Colonic mucosa (tissue), 4 donors: ENCODE measurements at places on chromosomes 6 and 20. TPM values are rescaled to one million over a fixed set of nuclear protein-coding genes. Genes with fewer than 3 reads are reported as not detected.

- no peaks in the 10 kb centered on the region for H3K36me3 ChIP-seq
- H3K4me1 ChIP-seq: no peaks in the 10 kb centered on the region
- H3K27ac ChIP-seq: no peak overlapping the region
- no peak overlapping the region for H3K4me3 ChIP-seq
- no peaks in the 10 kb centered on the region for H3K27me3 ChIP-seq
These were observed 66.9 kb downstream of the GMPR start for GRCh38 chr6:16305246-16305725.

DNA sequence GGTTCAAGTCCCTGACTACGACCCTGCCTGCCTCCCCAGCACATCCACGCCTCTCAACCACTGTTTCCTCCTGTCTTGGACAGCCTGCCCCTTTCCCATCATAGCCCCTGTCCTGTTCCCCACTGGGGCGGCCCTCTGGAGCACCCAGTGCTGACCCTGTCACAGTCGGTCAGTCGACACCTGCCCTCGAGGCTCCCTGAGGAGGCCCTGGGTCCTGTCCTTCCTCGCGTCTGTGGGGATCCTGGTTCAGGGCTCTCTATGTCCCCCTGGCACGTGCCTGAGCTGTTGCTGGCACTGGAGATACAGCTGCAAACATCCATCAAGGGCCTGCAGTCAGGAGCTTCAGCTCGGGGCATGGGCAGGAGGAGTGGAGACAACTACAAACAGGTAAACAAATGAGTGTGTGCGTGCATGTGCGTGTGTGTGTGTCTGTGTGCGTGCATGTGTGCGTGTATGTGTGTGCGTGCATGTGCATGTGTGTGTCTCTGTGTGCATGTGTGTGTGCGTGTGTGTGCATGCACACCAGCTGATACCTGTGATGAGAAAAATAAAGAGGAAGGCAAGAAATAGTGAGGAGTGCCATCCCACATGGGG lies 132.8 kb downstream of the PHACTR3 start:
- H3K27me3 ChIP-seq: no peaks in the 10 kb centered on the region
- DNase-seq: no peak
- H3K27ac ChIP-seq: no peak overlapping the region
- no peaks in the 10 kb centered on the region for H3K36me3 ChIP-seq
- H3K4me3 ChIP-seq: no peak overlapping the region

DNA sequence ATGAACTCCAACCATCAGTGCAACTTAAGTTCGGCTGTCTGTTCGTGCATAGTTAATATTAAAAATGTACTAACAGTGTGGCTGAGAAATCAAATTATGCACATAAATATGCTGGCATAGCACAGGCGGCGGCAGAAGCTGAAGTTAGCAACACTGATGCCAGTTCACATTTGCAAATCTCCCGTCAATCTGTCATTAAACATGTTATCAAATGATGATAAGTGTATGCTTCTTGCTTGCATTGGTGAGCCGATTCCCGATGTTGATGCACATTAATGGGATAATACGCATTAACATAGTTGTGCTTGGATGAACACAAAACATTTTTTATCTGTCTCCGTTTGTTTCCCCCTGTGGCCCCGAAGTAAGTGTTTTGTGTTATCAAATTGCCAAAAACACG lies 309.4 kb downstream of the ZNF217 start:
- H3K36me3 ChIP-seq: no peaks in the 10 kb centered on the region
- no peak for DNase-seq
- no peak overlapping the region for H3K4me3 ChIP-seq

DNA sequence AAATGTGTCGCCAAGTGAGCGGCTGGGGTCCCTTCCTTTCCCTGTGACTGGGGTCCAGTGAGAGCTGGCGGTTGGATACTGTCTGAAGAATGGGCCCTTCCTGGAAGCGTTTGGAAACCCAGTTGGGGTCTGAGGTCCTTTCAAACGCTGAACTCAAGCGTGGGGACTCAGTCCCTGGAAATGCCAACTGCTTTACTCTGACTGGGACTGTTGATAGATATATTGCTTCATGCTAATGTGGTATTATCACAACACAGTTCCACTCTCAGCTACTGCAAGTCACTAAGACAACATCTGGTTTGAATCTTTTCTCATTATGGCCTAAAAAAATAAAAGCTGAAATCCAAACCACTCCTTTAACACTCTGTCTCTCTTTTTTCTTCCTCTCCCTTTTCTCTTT lies 23.7 kb upstream of the PSMF1 start:
- no peak overlapping the region for H3K4me3 ChIP-seq
- no peaks in the 10 kb centered on the region for H3K36me3 ChIP-seq
- H3K4me1 ChIP-seq: no peaks in the 10 kb centered on the region
- H3K27ac ChIP-seq: no peak overlapping the region

DNA sequence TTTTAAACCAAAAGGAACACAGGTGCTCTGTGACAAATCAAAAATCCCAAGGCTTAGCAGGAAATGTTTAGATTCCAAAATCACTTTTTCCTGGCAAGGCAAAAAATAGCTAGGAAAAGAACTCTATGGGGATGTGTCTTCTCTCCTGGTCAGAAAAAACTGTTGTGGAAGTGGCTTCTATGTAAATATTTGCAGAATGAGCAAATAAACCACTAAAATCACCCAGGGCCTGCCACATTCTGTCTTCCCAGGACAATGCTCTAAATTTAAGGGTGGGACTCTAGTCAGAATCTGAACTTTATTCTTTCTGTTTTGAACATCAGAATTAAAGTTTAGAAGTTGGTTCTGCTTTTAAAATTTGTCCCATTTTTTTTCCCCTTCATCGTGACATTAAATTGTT lies 29.3 kb downstream of the GCM1 start:
- H3K4me3 ChIP-seq: no peak overlapping the region
- H3K27me3 ChIP-seq: no peaks in the 10 kb centered on the region
- peak overlapping the region; percentile 46 for H3K27ac ChIP-seq
- no peak for DNase-seq

- H3K4me1 ChIP-seq: no peaks in the 10 kb centered on the region
- H3K27ac ChIP-seq: no peak overlapping the region
- H3K36me3 ChIP-seq: no peaks in the 10 kb centered on the region
- no peak overlapping the region for H3K4me3 ChIP-seq
- no peaks in the 10 kb centered on the region for H3K27me3 ChIP-seq
These were observed 10.0 kb downstream of the CITED2 start for GRCh38 chr6:139364302-139364981.

DNA sequence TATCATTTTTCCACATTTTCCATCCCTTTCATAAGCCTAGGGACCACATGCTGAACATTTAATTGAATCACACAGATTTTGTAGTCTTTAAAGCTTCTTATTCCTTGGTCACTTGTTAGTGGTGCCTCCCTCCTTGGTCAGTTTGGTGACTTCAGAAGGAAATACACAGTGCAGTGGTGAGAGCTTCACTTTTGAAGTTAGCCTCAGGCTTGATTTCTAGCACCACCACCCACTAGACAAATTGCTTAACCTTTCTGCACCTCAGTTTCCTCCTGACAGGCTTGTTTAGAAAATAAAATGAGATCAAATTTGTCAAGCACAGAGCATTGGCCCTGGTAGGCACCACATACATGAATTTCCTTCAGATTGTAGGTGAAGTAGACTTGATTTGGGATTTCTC lies 91.7 kb downstream of the FOXO3 start:
- H3K27me3 ChIP-seq: no peaks in the 10 kb centered on the region
- H3K27ac ChIP-seq: peak overlapping the region; percentile 29
- no peak overlapping the region for H3K4me3 ChIP-seq
- no peaks in the 10 kb centered on the region for H3K36me3 ChIP-seq
- DNase-seq: no peak

- H3K4me3 ChIP-seq: no peak overlapping the region
- no peaks in the 10 kb centered on the region for H3K36me3 ChIP-seq
- peaks cover 6% of the 10 kb centered on the region for H3K4me1 ChIP-seq
These were observed 154.8 kb downstream of the FOXC1 start for GRCh38 chr6:1764397-1764987.

GRCh38 chr6:2952557-2953095 lies 18.7 kb downstream of the SERPINB6 start:
- peak overlapping the region; percentile 51 for H3K27ac ChIP-seq
- no peaks in the 10 kb centered on the region for H3K36me3 ChIP-seq
- peak; percentile 89 for DNase-seq
- peaks cover 9% of the 10 kb centered on the region for H3K4me1 ChIP-seq
- H3K27me3 ChIP-seq: no peaks in the 10 kb centered on the region

The PPP1R10 gene
- total RNA-seq: 46.9 TPM

The MAK gene
- not detected for total RNA-seq

The SEMG1 gene
- total RNA-seq: 0.42 TPM

The LZTS3 gene
- 7.9 TPM for total RNA-seq

The FAM8A1 gene
- total RNA-seq: 47.9 TPM

The ACTL10 gene
- 8.0 TPM for total RNA-seq

The NFATC2 gene
- 5.8 TPM for total RNA-seq

The VPS52 gene
- total RNA-seq: 48.4 TPM

The PTP4A1 gene
- total RNA-seq: 247 TPM
